DMS153 (cell line): ENCODE measurements at places on chromosomes 7 and 10.

DNA sequence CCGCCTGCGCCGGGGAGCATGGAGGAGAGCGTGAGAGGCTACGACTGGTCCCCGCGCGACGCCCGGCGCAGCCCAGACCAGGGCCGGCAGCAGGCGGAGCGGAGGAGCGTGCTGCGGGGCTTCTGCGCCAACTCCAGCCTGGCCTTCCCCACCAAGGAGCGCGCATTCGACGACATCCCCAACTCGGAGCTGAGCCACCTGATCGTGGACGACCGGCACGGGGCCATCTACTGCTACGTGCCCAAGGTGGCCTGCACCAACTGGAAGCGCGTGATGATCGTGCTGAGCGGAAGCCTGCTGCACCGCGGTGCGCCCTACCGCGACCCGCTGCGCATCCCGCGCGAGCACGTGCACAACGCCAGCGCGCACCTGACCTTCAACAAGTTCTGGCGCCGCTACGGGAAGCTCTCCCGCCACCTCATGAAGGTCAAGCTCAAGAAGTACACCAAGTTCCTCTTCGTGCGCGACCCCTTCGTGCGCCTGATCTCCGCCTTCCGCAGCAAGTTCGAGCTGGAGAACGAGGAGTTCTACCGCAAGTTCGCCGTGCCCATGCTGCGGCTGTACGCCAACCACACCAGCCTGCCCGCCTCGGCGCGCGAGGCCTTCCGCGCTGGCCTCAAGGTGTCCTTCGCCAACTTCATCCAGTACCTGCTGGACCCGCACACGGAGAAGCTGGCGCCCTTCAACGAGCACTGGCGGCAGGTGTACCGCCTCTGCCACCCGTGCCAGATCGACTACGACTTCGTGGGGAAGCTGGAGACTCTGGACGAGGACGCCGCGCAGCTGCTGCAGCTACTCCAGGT, 29.7 kb downstream of the CHST12 start:
- no peak for DNase-seq

GRCh38 chr10:29132551-29133111, 156.2 kb upstream of the LYZL1 start:
- DNase-seq, result no peak

GRCh38 chr10:128161031-128161430, 34.8 kb upstream of the MKI67 start:
- no peak for DNase-seq

- DNase-seq, result no peak
Measured at GRCh38 chr7:129832282-129832681, 120.5 kb downstream of the UBE2H start.

DNA sequence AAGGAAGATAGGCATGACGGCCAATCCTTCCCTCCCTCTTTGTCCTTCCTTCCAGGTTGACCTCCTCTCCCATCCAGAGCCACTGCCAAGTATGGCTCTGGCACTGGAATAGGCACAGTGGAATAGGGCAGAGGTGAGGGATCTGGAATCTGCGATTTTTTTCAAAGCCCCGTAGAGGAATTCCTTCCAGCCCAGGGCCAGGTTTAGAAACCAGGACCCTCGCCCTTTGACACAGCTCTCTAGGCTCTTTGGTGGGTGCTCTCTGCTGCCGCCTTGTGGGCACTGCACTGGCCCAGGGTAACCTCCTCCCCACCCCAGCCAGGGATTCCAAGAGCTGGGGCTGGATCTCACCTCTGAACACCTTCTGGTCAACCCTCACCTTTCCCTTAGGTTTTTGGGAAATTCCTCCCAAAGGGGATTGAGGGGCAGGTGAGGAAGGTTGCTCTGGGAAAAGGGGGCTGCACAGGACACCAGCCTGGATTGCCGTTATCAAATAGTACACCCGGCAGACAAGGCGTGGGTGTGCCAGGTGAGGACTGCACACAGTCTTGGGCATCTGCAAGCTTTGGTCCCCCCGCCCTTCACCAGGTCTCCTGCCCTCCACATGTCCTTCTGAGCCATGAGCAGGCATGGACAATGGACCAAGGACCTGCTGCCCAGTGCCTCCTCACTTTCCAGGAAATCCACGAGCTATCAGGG, 22.8 kb downstream of the C10orf105 start:
- DNase-seq, result no peak

- no peak for DNase-seq
Measured at GRCh38 chr7:157904211-157904865, 567.5 kb downstream of the DNAJB6 start.

DNA sequence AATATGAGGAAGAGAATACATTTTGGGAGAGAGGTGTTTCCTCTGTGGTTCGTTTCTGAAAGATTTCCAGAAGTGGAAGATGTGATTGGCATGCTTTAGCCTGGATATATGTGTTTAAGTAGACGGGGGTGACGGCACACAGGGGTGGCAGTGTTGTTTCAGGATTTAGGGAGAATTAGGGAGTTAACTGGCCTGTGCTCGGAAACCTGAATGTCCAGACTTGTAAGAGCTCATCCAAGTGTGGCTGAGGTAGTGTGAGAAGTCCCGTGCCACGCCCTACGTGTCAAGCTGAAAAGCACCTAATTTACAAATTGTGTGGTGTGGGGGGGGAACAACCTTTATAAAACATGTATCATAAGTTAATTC, 1.1 kb downstream of the RALA start:
- DNase-seq, result no peak

GRCh38 chr7:142878315-142878714, 7.2 kb downstream of the TRPV6 start:
- DNase-seq, result no peak

DNA sequence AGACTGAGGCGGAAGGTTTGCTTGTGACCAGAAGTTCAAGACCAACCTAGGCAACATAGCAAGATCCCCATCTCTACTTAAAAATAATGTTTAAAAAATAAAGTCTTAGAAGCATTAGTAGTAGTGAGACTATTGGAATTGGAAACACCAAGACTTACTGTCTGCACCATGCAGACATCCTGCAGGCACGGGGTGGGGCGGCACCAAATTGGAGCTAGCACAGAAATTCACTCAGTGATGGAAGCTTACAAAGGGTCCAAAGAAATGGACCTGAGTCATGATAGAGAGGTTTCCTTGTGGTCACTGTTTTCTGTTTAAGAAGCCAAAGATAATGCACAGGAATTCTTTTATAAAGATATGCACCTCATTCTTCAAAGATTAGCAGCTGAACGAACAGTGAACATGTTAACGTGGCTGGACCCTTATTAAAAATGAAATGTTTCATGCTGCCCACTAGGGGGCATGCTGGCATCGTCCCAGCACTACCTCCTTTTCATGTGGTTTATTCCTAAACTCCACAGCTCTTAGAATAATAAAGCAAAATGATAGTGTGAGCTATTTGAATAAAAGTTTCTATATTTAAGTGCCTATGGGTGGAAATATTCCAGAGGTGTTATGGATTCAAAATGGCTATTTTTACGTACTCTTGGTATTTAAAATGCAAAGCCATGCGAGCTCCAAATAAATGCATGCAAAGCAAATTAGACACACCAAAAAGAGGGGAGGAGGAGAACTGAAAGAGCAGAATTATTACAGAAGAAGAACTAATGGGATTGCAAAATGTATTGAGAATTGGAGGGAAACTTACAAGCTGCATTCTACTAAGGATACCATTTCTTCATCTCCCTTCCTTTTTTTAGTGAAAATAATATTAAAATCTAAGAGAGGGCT, 28.6 kb downstream of the PDSS1 start:
- peak; percentile 0 for DNase-seq

DNA sequence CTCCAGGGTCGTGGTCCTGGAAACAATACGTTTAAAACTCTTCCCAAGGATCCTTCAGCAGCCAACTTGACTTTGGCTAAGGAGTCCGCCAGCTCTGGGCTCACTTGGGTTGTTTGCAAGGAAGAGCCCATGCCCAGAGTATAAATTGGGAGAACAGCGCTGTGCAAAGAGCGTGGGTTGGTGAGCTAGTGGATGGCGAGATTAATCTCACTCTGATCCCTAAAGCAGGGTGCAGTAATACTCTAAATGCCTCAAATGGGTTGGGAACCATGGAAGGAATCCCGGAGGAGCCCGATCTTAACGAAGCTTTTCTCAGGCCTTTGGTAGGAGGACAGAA, 495 bp upstream of the SDHAF3 start:
- no peak for DNase-seq

DNA sequence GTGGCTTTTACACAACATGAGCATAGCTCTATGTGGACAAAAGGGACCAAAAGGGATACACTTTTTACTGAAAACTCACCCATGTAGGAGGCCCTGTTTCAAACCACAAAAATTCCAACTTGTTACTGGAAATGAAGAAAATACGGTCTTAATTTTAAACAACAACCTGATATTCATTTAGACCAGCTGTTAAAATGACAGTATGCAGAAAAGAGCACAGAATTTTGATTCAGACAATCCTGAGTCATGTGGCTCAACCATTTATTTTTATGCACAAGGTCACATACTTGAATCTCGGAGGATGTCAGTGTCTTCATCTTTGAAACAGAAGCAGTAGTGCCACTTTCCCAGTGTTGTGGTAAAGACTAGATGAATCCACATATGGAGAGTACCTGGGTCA, 426.5 kb upstream of the NFE2L3 start:
- no peak for DNase-seq
